ENCODE measurements at places on chromosomes 11 and 22.

DNA sequence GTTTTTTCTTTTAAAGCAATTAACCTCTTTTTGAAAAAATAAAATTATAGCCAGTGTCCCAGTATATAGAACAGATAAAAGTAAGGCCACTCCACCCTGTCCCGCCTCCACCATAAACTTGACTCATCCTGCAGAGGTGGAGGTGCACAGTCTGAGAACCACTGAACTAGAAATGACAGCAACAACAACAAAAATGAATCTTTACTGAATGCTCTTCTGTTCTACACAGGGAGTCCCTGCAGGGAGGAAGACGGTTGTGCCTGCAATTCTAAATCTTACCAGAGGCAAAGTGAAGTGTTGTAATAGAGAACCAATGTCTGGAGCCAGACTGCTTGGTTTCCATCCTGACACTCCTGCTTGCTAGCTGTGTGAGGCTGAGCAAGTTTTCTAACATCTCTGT, 162.3 kb downstream of the FBXO7 start:
- DNase-seq: no peak

- DNase-seq: no peak
These were observed 657 bp downstream of the ELMOD1 start for GRCh38 chr11:107591378-107592230.

DNA sequence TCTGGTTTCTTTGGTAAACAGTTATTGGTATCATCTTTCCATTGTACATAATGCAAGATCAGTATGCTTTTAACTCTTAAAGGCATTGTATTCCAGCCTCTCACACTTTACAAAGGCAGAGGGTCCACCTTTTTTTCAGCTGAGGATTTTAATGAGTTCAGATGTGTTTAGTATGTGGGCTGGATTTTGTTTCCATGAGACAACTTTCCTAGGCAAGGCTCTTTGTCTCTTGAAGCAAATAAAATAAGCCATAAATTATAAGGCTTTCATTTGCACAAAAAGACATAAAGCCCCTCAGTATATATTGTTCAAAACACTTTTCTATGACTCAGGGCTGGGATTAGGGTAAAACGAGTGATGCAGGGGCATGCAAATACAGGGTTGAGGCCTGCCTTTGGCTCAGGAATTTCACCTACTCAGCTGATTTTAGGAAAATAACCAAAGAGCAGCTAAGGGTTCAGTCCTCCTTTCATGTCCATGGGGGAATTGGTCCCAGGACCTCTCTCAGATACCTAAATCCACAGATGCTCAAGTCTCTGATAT, 7.6 kb downstream of the MMP20 start:
- DNase-seq: no peak

GRCh38 chr22:23163665-23164064, 16.6 kb upstream of the BCR start:
- no peak for DNase-seq

DNA sequence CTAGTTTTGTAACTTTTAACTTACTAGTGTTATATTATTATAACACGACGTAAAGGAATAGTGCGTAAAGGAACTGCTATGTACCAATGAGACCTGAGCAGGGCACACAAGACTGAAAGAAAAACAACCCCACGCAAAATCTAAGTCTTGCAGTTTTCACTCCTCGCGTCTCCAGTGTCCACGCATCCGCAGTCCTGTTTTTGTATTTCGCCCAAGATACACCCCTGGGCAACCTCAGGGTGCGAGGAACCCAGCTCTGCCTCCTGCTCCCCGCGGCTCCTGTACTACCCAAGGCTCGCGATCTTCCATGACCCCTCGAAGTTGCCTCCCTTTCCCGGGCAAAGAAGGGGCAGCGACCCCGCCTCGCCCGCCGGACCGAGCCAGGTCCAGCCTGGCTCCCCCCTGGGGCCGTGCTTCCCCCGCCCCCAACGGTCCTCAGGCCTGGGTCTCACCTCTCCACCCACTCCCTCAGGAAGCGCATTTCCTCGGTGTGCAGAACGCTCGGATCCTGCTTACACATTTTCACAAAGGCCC, 393 bp downstream of the ST13 start:
- peak; percentile 26 for DNase-seq

GRCh38 chr11:8828580-8829361, 82.2 kb upstream of the AKIP1 start:
- DNase-seq: no peak

DNA sequence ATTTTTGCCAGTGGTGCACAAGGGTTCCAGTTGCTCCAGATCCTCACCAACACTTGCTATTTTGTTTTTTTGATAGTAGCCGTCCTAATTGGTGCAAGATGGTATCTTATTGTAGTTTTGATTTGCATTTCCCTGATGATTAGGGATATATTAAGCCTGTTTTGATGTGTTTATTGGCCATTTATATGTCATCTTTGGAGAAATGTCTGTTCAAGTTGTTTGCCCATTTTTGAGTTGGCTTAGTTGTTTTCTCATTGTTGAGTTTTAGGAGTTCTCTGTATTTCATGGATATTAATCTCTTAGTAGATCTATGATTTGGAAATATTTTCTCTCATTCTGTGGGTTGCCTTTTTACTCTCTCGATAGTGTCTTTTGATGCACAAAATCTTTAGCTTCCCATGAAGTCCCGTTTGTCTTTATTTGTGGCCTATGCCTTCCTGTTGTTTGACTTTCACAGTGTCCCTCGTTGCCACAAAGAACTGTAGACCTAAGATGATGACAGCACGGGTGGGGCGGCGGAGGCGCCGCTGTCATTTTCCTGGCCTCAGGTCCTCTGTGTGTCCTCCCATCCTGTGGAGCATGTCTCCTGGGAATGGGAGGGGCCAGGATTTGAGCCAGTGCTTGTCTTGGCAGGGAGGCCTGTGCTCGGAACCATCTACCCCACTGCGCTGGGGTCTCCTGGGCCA, 33.5 kb downstream of the LRP5 start:
- no peak for DNase-seq

- no peak for DNase-seq
These were observed 1068.3 kb downstream of the OPCML start for GRCh38 chr11:132464003-132464342.

DNA sequence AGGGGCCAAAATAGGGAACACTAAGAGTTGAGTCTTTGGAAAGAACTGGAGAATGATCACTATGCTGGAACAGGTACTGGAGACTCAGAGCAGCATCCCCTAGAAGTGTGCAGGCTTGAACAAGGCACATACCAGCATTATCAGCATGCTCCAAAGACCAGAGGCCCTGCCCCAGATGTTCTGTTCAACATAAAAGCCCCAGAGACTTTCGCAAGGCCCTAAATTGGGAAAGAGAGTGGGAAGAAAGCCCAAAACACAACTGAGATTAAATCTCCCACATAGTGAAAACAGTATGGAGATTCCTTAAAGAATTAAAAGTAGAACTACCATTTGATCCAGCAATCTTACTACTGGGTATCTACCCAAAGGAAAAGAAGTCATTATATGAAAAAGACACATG, 9.4 kb downstream of the CNGA4 start:
- no peak for DNase-seq

DNA sequence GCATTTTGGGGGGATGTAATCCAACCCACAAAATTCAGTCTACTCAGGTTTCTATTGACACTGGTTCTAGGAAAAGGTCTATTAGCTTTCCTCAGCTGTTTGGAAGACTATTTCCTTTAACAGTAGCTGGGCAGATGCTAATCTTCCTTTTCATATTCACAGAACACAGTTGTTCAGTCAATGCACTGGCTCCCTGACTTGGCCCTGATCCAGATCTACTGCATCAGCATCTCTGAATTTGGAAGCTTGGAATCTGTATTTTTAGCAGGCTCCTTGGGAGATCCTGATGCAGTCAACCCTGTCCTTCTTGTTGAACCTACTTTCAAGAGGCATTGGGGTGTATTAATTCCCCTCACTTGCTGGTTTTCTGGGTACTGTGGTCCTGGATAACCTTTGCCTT, 6.3 kb downstream of the HTATIP2 start:
- DNase-seq: no peak

GRCh38 chr11:118913411-118914125, 12.2 kb downstream of the BCL9L start:
- peak; percentile 76 for DNase-seq

- peak; percentile 44 for DNase-seq
These were observed 137.0 kb downstream of the ATG16L2 start for GRCh38 chr11:72951193-72951592.

- DNase-seq: no peak
These were observed 4.8 kb upstream of the PHF21B start for GRCh38 chr22:45014654-45015053.

GRCh38 chr22:46107089-46107664, 43.1 kb upstream of the PPARA start:
- no peak for DNase-seq

GRCh38 chr11:128467041-128467440, 120.3 kb downstream of the ETS1 start:
- no peak for DNase-seq

- no peak for DNase-seq
These were observed 5.2 kb upstream of the GCAT start for GRCh38 chr22:37802310-37803194.

DNA sequence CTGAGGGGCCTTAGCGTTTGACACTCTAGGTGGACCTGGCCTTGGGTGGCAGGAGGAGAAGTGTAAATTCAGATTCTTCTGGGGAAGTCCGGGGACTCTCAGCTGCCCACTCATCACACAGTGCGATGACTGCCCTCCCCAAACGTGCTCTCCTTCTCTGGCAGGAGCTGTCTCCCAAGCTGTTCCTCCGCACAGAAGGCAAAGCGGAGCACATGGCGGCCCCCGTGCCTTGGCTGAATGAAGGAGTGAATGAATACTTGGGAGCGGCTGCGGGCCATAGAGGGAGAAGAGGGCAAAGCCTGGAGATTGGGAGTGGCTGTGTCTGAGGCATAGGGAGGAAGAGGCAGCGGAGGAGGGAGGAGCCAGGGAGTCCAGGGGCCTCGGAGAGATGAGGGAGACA, 6.9 kb upstream of the NAA40 start:
- no peak for DNase-seq

Data from CD4-positive, alpha-beta T cell treated with Interleukin-15 for 1 hour (primary cell).